ENCODE measurements at places on chromosomes 12 and 14.
A peak's percentile ranks its signal among the peaks of the same experiment; 100 is the strongest.

GRCh38 chr14:70186900-70187451 is 1.8 kb downstream of the SLC8A3 start:
- DNase-seq: no peak

DNA sequence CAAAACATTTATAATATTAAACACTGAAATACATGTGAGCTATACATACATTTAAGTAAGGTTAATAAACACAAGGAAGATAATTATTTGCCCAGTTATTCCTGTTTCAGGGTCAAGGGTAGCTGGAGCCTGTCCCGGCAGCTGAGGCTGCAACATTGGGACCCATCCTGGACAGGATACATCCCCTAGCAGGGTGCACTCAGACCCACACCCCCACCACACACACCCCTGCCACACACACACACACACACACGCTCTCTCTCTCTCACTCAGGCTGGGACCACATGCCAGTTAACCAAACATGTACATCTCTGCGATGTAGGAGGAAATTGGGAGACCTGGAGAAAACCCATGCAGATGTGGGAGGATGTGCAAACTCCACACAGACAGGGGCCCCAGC is 112.6 kb upstream of the TMCC3 start:
- no peak for DNase-seq

DNA sequence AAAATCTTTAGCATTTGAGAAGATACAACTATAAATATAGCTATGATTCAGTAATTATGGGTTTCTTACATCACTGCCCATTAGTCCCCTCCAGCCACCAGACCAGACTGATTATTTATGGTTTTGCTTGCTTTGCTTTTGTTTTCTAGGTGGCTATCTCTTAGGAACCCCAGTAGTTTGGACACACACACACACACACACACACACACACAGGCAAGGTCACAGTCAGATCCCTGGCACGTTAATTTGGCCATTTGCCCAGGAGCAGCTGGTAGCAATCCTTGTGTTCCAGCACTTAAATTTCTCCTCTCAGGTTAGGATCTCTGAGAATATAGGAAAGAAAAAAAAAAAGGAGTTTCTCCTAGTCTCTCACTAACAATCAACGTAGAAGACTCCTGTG is 90.2 kb upstream of the RESF1 start:
- peak; percentile 70 for DNase-seq

GRCh38 chr14:103157969-103158368 is 34.7 kb downstream of the TNFAIP2 start:
- no peak for DNase-seq

GRCh38 chr12:57657744-57658143 is 24.7 kb upstream of the B4GALNT1 start:
- DNase-seq: peak; percentile 48

- DNase-seq: no peak
Measured at GRCh38 chr14:71454513-71455332, 477.5 kb upstream of the RGS6 start.

- no peak for DNase-seq
Measured at GRCh38 chr12:50102646-50103309, 1.0 kb upstream of the GPD1 start.

GRCh38 chr12:10196210-10196609 is 16.5 kb upstream of the GABARAPL1 start:
- no peak for DNase-seq

DNA sequence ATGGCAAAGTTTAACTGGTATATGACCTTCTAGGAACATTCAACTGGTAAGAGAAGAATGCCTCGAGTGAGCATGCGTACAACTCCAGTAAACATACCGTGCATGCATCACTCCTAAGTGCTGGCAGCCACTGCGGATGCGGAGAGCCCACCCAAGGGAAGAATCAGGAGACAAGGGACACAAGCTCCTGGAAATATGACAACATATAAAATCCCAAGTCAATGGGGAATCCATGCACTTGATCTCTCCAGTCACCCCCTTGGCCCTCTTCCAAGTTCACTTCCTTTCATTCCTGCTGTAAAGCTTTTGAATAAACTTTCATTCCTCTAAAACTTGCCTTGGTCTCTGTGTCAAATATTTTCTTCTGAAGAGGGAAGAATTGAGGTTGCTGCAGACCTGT is 168.7 kb upstream of the TMCC3 start:
- DNase-seq: no peak

DNA sequence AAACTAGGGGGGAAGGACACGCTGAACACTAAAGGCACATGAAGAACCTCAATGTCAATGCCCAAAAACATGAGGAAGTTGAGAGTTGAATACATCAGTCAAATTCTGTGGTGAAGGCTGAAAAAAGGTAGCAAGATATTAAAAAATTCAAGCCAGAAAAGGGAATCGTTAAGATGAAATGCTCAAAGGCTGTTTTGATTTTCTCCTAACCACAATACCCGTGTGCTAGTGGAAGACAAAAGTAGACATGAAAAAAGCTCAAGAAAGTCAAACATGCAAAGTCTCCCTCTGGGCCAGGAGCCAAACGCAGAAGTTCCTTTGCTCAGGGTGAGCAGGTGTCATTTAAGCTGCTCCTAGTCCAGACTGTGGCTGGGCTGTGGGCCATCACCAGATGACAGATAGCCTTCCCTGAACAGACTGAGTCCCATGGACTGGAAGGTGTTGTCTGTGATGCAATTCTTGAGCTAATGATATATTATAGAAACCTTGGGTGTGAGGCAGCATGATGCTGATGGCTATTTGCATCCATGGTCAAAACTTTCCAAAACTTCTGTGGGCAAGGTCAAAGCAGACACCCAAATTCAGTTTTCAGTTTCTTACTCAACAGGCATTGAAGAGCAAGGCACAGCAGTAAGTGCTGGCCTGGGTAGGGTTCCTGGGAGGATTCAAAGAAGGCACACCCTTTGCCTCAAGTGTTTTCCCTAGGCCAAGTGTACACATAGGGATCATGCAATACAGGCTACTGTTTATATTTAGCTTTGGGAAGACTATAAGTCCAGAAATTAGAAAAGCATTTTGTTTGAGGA is 81.6 kb downstream of the MYRFL start:
- DNase-seq: no peak

DNA sequence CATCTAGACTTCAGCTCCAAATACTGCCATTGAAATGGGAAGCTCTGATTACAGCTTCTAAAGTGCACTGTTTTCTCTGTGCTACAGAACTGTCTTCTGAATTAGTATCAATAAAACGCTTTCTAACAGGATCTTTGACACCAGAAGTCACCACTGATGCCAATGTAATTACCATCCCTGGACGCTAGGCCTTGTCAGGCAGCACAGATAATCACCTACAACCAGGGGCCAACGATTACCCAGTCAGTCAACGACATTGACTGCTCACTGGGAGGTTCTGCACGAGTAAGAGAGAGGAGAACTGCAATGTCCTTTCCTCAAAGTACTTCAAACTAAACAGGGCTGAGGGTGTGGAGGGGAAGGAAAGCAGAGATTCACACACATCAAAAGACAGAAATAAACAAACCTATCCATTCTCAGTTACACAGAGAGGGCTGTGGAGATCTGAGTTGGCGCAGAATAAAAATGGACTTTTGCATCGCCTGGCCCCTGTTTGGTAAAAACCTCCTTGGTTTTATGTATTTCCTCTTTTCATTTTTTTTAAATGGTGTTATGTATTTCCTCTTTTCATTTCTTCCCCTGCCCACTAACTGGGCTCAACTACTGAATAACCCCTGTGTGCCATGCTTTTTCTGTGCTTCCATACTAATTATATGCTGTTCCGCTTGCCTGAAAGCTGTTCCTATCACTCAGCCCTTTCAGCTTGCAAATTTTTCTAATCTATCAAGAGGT is 492.2 kb downstream of the APAF1 start:
- no peak for DNase-seq

- DNase-seq: no peak
Measured at GRCh38 chr12:40586823-40587222, 105.4 kb upstream of the CNTN1 start.

DNA sequence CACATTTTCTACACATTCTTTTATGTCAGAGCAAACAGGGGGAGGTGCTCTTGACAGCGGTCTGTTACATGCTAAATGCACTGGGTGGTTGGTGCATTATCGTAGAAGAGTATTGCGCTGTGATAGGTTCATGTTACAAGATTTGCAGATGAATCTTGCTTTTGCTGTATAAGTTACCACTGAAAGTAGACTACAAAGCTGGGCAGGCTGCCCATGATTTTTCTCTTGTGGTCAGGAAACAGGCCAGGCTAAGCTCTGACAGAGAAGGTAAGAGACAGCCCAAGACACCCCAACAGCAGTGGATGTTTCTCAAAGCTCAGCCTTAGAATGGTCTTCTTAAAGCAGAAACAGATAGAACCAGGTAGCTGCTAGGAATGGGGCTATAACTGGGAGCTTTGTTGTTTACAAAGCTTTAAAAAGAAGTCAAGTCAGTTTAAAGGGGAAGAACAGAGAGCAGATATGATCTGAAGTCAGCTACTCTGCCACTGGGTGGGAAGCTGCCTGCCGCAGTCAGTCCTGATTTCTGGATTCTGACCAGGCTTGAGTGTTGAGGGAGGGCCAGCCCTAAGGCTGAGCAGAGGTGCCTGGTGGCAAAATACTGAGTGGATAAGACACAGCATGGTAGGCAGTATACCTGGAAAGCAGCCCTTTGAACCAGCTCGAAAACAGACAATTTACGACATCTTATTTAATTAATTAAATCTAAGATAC is 9.4 kb downstream of the KCNA1 start:
- no peak for DNase-seq

DNA sequence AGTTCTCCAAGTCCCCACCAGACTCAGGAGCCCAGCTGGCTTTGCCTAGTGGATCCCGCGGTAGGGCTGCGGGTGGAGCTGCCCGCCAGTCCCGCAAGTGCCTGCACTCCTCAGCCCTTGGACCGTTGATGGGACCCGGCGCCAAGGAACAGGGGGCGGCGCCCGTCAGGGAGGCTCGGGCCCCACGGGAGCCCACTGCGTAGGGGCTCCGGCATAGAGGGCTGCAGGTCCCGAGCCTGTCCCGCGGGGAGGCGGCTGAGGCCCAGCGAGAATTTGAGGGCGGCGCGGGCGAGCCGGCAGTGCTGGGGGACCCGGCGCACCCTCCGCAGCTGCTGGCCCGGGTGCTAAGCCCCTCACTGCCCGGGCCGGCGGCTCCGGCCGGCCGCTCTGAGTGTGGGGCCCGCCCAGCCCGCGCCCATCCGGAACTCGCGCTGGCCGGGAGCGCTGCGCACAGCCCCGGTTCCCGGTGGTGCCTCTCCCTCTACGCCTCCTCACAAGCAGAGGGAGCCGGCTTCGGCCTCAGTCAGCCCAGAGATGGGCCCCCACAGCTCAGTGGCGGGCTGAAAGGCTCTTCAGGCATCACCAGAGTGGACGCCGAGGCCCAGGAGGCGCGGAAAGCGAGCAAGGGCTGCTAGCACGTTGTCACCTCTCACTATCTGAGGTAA is 452.4 kb upstream of the LRFN5 start:
- DNase-seq: no peak

DNA sequence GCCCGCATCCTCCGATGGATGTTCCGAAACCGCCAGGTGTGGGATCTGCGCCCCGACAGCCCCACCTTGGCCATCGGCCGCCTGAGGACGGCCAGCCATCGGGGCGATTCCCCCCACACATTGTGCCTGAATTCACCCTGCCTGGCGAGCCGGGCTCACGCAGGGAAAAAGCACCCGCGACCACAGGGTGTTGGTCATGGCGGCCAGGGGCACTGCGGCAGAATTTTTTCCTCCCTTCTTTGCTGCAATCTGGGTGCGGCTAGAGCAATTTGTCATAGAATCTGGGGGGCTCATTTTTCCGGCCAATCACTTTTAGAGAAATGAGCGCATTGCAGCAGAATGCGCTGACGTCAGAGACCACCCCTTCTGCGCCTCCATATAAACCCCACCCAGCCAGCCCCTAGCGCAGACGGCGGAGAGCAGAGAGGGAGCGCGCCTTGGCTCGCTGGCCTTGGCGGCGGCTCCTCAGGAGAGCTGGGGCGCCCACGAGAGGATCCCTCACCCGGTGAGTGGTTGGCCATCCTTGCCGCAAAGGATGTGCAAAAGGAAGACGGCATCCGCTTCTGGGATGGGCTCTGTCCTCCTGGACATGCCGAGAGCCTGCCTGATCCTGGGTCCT is at the start of gene MEG3:
Gene MEG3, plus strand, starts transcription at position 406 of the 619 bp plus-strand sequence.
- DNase-seq: no peak

DNA sequence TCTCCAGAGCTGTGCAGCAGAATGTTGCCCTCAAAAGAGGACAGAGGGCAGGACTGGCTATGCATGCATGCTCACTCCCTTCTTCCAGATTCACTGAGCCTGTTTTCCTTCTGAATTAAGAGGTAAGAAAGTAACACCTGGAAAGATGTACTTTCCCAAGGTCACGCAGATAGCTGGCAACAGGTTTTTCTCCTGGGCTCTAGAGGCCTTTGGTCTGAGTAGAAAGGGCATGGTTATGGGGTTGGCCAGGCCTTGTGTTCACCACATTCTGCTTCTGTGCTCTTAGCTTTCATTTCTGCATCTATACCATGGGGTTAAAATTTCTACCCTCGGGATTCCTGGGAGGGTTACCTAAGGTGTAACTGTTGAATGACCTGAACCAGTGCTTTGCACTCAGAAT is 57.5 kb downstream of the RASSF3 start:
- no peak for DNase-seq

GRCh38 chr14:103179094-103179493 is 55.8 kb downstream of the TNFAIP2 start:
- DNase-seq: no peak

DNA sequence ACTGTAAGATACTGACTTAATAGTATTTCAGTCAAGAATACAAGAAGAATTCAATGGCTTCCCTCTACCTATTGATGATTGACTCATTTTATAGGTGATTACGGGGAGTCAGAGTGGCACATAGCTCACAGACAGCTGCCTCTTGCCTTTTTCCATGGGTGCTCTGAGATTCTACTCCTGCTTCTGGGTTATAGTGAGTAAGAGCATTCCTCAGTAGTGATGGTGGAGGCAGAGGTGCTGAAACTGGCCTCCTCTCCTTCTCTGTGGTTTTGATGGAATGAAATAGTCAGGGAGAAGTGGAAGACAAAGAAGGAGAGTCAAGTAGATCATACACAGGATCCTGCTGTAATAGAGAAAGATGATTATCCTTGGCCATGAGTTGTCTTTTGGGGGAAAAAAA is 438.2 kb upstream of the FAR2 start:
- peak; percentile 91 for DNase-seq

DNA sequence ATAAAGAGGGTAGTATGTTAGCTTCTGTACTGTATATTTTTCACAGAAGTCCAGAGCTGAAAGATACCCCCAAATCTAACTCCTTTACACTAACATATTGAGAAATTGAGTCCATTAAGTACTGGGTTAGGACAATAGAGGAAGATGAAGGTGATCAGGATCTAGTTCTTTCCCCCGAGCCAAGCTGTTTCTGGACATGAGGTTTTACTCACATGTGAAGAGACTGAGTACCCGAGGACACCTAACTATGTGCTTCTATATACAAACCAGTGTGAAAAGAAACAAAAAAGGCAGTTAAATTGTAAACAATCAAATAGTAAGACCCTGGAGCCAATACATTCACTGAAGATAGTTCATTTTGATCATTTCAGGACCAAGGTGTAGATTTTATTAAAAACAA is 3.8 kb upstream of the TRHDE start:
- no peak for DNase-seq

- peak; percentile 17 for DNase-seq
Measured at GRCh38 chr12:125124320-125124966, 59.2 kb downstream of the AACS start.
